ENCODE measurements at places on chromosomes 5 and 9. TPM values are rescaled to one million over a fixed set of nuclear protein-coding genes. Genes with fewer than 3 reads are reported as not detected.

GRCh38 chr5:110401881-110402280, 324.6 kb downstream of the TMEM232 start:
- DNase-seq = no peak

DNA sequence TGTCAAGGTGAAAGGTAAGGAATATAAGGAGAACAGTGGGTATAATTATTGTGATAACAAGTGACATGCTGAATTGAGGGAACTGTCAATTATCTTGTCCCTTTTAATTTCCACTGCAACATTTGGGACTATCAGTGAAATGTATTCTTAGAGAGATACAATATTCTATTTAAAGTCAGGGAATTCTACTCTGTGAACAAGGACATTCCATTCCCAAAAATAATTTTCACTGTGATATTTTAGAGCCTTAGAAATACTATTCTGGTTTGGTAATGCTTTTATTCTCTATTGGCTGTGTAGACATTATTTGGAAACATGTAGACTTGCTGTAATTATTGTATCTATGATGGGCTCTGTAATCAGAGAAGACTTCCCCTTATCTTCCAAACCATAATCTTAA, 248.0 kb upstream of the PCSK5 start:
- no peak for DNase-seq

GRCh38 chr9:81103597-81104471, 585.5 kb downstream of the TLE1 start:
- DNase-seq = no peak

GRCh38 chr5:38997591-38997990, 76.6 kb downstream of the RICTOR start:
- DNase-seq = no peak

- DNase-seq = no peak
These were observed 164.4 kb downstream of the SMARCA2 start for GRCh38 chr9:2179567-2179966.

- DNase-seq = no peak
These were observed 184.5 kb upstream of the MAST4 start for GRCh38 chr5:66411701-66412100.

DNA sequence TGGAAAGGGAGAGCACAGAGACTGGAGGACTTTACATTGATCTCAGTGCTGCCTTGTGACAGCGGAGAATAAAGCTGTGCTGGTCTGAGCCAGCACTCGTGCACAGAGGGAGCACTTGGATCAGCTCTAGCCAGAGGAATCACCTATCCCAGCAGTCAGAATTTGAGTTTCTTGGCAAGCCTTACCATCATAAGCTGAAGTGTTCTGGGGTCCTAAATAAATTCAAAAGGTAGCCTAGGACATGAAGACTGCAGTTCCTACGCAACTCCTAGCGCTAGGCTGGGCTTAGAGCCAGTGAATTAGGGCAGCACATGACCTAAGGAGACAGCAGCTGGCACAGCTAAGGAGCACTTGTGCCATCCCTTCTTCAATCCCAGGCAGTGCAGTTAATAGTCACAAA, 119.5 kb downstream of the HMHB1 start:
- DNase-seq = no peak

- DNase-seq = no peak
These were observed 120.1 kb downstream of the ZNF622 start for GRCh38 chr5:16345454-16345853.

- no peak for DNase-seq
These were observed 220.3 kb downstream of the NR3C1 start for GRCh38 chr5:143182901-143183820.

GRCh38 chr5:14582797-14583137, 1.2 kb downstream of the OTULINL start:
- DNase-seq = no peak

GRCh38 chr9:34990908-34991606, 1.5 kb downstream of the DNAJB5 start:
- no peak for DNase-seq

GRCh38 chr9:114070188-114071103, 7.7 kb downstream of the AMBP start:
- DNase-seq = no peak

GRCh38 chr9:132864691-132865090, 13.4 kb downstream of the AK8 start:
- DNase-seq = no peak

DNA sequence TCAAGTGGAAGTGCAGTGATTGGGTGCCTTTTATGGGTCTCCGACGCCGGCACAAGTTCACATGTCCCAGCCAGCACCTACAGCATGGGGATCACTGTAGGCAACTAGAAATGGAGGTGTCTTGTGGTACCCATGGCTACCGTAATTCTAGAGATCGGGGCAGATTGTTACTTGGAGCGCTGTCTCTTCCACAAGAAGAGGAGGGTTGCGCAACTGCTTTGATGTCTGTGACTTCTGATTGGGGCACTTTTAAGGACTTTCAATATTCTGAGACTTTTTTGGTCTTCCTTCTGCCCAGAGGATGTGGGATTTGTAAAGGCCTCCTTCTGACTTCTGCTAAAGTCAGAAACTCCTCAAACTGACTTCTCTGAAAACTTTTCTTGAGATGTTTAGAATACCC, 41.9 kb downstream of the GLRX start:
- no peak for DNase-seq

DNA sequence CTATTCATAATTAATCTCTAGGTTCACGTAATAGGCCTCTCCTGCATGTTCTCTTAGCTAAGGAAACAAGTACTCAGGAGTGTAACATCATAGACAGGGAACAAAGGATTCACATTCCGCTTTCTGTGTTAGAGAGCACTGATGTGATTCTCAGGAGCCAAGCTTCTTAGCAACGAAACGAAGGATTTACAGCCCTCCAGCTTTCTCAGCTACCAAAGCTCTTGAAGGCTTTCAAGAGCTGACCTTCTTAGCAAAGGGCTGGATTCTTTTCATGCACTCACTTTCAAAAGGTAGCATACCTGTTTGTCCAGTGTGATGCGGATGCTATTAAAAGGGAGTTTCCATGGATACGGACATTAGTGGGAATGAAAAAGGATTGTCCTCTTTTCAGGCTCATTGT, 107.4 kb downstream of the TUSC1 start:
- DNase-seq = no peak

GRCh38 chr5:74040065-74040551, 414.1 kb downstream of the ARHGEF28 start:
- no peak for DNase-seq

- no peak for DNase-seq
These were observed 8.2 kb downstream of the PHYKPL start for GRCh38 chr5:178224403-178224802.

- DNase-seq = no peak
These were observed 63.3 kb upstream of the SLC25A51 start for GRCh38 chr9:37967014-37967760.

DNA sequence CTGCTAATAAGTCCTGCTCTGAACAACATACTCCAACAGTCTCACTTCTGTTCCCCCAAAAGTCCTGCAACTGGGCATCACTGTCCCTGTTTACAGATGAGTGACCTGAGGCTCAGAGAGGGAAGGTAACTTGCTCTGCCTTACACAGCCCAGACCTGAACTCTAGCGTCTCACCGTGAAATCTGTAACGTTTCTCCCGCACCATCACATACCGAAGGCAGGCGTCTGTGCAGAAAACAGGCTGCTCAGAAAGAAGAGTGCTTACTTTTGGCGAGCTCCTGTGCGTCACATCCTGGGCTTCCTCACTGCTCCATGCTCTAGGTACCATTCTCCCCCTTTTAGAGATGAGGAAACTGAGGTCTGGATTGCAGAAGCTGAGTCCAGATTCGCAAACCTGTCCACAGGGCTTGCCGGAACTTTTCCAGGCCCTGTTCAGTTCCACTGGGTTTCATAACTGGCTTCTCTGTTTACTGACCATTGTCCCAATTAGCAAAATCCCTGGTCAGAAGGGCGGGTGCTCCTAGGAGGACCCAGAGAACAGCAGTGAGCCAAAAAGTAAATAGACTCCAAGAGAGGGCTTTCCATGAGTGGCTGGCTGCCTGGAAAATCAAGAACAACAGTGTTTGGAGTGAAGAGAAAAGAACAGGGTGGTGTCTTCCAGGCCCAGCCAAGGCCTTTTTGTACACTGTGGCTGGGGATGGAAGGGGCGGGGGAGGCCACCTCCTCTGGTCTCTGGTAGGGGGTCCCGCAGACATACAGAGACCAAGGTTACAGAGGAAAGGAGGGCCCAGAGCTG, 27.1 kb downstream of the GSN start:
- no peak for DNase-seq

DNA sequence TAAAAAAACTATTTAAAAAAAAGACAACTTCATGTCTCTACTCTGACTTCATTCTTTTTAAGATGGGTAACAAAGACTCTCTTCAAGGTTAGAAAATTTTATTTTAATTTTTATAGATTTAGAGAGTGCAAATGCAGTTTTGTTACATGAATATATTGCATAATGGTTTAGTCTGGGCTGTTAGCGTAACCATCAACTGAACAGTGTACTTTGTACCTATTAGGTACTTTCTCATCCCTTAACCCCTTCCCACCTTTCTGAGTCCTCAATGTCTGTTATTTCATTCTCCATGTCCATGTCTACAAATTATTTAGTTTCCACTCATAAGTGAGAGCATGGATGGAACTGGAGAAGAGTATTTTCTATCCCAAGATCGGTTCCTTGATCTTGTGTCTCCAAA, 16.8 kb downstream of the TLR4 start:
- DNase-seq = no peak

DNA sequence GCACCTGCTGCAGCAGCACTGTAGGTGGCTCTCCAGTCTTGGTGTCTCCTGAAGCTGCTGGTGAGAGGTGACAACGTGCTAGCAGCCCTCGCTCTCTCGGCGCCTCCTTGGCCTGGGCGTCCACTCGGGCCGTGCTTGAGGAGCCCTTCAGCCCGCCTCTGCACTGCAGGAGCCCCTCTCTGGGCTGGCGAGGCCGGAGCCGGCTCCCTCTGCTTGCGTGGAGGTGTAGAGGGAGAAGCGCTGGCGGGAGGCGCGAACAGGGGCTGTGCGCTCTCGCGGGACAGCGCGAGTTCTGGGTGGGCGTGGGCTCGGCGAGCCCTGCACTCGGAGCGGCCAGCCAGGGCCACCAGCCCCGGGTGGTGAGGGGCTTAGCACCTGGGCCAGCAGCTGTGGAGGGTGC, 62.2 kb upstream of the CNOT6 start:
- no peak for DNase-seq

GRCh38 chr9:76292658-76293057, 101.6 kb downstream of the RFK start:
- DNase-seq = no peak

DNA sequence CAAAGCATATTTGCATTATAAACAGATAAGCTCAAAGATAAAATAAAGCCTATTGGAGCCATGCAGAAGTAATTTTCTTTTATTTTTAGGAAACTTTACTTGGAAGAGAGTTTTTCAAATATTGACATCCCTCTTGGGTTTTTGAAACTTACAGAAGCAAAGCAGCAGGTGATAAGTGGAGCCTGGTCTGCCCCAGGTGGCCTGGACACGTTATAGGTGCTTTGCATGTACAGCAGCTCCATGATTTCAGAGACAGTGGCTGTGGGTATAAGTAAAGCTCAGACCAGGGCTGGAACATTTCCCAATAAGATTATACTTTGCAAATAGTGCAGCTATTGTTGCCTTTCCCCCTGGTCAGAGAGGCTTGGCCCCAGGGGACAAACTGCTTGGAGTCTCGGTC, 51.5 kb downstream of the CCDC192 start:
- DNase-seq = no peak

GRCh38 chr9:136625101-136626065, 37.3 kb upstream of the EGFL7 start:
- peak; percentile 60 for DNase-seq

DNA sequence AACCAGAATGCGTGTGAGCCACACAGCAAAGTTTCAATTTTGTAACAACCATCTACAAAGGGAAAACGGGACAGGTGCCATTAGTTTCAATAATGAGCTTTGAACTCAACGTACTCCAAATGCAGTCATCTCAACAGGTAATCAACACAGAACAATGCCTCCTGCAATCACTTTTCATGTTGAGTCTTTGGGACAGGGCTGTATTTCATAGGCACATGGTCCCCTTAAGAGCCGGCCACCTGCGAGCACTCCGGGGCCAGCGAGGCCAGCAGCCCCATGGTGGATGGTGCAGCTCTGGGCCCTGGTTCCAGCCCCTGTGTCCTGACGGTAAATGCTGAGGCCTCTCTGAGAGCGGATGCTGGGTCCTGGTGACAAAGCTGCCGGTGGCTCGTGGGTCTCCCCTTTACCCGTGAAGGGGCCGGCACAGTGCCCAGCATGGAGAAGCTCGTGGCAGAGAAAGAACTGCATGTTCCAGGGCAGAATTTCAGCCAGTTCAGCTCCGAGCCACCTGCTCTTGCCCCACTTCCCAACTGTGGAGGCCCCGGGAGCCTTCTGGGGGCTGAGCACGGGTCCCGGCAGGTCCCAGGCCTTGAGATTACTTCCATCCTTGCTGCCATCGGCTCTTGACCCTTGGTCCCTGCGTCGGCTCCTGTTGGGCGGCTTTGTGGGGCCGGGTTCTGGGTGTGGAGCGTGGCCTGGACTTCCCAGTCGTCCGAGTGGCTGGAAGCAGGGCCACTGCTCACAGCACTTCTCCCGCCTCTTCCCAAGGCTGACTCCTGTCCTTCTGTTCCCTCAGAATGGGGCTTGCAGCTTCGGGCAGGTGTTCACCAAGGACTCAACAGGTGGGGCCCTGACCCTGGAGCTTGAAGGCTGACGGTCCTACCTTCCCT, 26.1 kb upstream of the RNU6ATAC start:
- DNase-seq = no peak

- DNase-seq = no peak
These were observed 29.7 kb upstream of the ERCC6L2 start for GRCh38 chr9:95845751-95846150.

- peak; percentile 19 for DNase-seq
These were observed 225.1 kb downstream of the ADGRV1 start for GRCh38 chr5:90783460-90784333.

Gene KCTD16
- 0.07 TPM for total RNA-seq

Gene GFPT2
- total RNA-seq = 0.46 TPM

Gene SARDH
- total RNA-seq = 0.35 TPM

Gene DNLZ
- 32.4 TPM for total RNA-seq

Gene GABRA1
- not detected for total RNA-seq

Gene MARCHF3
- total RNA-seq = 101 TPM

Gene FIBCD1
- total RNA-seq = not detected

Gene ELAVL2
- total RNA-seq = 0.07 TPM

Gene DIRAS2
- total RNA-seq = not detected

Gene PIP5K1B
- total RNA-seq = 0.13 TPM

Gene TMC1
- 0.99 TPM for total RNA-seq

Gene FBP2
- not detected for total RNA-seq
